Small intestine (tissue), 16 donors: ENCODE measurements at places on chromosomes 6 and 20. TPM values are rescaled to one million over a fixed set of nuclear protein-coding genes. Genes with fewer than 3 reads are reported as not detected.

- peak; percentile 71 for DNase-seq
Measured at GRCh38 chr20:3181270-3181669, 7.9 kb upstream of the LZTS3 start.

GRCh38 chr6:54525731-54526130 lies 217.5 kb downstream of the TINAG start:
- no peak for DNase-seq

GRCh38 chr6:166675736-166676135 lies 48.7 kb upstream of the RPS6KA2 start:
- DNase-seq, result no peak

DNA sequence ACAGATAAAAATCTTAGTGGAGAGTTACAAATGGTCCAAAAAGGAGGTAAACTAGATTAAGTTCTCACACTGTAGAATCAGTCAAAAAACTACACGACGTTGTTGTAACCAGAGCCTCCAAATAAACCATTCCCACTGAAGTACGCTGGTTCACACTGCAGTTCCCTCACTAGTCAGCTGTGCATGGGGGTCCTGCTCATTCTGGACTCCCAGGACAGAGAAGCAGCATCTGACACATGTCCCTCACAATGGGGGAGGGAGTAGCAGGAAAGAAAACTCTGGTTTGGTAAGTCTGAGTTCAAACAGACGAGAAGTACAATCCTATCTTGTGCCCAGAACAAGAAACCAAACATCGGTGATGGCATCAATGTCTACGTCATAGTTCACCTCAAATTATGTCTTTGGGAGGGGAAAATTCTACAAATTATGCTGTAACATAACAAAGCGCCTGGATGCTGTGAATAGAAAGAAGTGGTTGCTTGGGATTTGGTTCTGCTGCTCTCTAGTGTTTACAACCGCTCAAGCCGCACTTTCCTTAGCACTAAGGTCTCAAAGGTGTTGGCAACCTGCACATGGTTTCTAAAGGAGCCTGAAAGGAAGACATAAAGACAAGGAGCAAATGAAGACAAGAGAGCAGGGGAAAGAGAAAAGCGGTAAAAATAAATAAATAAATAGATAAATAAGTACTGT lies 208.0 kb downstream of the GMDS start:
- DNase-seq, result no peak

DNA sequence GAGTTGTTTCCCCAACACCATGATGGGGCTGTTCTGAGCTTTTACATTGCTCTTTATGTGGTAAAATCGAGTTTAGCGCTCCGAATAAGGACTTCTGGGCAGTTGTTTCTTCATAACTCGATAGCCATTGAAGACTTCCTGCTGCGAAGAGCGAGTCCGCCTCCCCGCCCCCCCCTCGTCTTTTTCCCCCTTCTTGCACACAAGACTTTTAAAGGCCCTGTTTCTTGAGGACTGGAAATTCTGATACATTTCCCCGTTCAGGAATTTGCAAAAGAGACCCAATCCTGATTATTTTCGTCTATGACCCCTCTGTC lies 1.5 kb upstream of the CITED2 start:
- DNase-seq, result peak; percentile 74

- no peak for DNase-seq
Measured at GRCh38 chr20:16171180-16171579, 402.1 kb downstream of the KIF16B start.

DNA sequence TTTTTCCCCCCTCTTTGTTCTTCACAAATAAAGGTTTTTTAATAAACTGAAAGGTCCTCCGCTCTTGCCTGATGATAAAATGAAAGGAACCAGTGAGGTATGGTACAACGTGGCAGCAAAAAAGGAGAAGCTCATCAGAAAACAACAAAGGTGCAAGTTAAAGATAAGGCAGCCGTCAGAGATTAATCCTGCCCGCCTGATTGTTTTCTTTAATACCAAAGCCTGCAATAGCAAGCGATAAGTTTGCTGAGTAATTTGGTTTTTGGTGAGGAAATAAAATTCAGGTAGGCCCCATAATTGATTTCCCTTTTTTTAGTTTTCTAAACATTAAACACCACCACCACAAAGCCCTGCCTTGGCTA lies 177.9 kb downstream of the MBOAT1 start:
- no peak for DNase-seq

DNA sequence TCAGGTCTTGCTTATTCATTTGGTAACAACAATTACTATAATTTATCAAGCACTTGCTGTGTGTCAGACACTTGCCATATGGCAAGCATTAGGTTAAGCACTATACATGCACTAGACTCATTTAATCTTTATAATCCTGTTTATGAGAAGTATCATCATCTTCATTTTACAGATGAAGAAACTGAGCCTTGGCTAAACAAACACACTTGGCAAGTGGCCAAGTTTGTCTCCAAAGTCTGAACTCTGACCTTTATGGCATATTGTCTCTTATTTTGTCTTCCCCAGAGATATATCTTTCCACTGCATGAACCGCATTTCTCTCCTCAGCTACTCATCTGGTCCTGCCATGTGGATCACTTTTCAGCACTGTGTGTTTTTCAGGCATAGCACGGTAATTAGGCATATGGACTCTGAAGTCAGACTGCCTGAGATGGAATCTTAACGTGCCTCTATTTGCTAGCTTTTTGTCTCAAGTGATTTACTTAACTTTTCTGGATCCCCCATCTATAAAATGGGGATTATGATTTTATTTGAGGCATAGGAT lies 4.7 kb downstream of the ADGRF5 start:
- no peak for DNase-seq

- peak; percentile 26 for DNase-seq
Measured at GRCh38 chr6:70166088-70166958, 136.6 kb downstream of the COL9A1 start.

DNA sequence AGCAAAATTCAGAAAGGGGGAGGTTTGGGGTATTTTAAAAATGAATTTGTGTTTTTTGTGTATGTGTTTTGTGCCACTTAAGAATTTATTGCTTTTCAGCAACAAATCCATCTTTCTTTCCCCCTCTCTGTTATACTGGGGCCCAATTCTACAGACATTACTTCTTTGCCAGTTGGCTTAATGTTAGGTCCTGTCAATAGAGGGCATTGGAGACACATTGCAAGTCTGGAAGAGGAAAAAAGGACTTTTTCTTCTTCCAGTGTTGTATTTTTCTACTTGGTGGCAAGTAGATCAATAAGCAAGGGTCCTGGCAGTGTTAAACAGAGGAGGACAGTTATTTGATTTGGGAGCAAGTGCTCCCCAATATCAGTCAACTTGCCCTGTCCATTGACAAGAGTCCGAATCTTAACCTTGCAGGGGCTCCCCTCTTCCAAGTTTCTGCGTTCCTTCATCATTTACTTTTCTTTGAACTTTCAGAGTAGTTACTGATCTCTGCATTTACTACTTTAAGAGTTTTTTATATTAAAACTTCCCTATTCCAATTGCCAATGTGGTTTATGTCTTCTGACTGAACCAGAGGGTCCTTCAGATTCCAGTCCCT lies 23.4 kb downstream of the SCML4 start:
- no peak for DNase-seq

- no peak for DNase-seq
Measured at GRCh38 chr6:90264561-90264960, 32.1 kb downstream of the BACH2 start.

FGD2 gene
- polyA plus RNA-seq, result 5.7 TPM
